SJCRH30 (cell line): ENCODE measurements at places on chromosomes 3 and 15. TPM values are rescaled to one million over a fixed set of nuclear protein-coding genes. Genes with fewer than 3 reads are reported as not detected.

The SCAP gene
- total RNA-seq = 47.5 and 48.4 TPM in 2 replicates

The CNTN6 gene
- 0.73 and 1.1 TPM in 2 replicates for total RNA-seq

The RPL39L gene
- total RNA-seq = 10.3 and 16.1 TPM in 2 replicates

The PDZRN3 gene
- 27.3 and 29.5 TPM in 2 replicates for total RNA-seq

The CHRM5 gene
- total RNA-seq = not detected in 2 replicates

The RTP3 gene
- total RNA-seq = not detected in 2 replicates

The SERPINI2 gene
- total RNA-seq = not detected in 2 replicates

DNA sequence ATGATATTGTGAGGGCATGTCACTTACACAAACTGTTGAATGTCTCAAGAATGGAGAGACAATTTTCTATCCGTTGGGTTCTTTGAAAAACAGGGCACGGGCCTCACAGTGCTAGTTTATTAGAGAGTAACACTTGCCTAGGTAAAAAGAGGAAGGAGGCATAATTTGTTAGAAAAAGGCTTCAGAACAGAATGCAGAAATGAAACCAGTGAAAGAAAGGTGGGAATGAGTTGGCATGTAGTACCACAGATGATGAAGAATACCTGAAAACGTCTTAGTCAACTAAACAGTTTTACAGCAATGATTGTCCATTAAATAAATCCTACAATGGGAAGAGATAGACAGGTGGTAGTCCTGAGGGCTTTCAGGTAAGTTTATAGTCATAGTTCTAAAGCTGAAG is 1399.7 kb upstream of the CADM2 start:
- DNase-seq = no peak

DNA sequence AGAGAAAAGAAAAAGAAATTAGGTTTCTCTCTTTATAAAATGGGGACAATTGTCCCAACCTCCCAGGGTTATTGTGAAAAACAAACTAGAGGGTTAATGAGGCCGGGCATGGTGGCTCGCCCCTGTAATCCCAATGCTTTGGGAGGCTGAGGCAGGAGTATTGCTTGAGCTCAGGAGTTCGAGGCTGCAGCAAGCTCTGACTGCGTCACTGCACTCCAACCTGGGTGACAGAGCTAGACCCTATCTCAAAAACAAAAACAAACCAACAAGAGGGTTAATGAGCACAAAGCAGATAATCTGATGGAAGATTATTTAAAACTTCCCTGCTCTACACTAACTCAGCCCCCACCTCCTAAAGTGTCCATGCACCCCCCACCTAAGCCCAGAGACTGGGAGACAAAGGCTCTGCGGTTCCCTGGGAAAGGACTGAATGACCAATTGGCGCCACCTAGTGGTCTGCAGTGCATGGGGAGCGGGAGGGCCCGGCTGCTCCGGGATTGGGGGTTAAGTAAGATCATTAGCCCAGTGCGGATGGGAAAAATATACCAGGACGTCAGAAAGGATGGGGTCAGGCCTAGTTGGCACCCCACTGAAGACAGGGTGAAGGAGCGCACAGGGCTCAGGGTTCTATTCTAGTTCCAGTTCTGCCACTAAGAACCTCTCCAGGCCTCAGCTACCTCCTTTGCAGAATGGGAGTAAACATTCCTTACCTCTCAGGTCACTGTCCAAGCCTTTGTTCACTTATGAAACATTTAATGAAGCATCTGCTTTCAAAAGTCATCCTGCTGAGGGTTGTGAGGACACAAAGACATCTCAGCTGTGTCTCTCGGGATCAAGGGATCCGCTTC is 15.6 kb downstream of the PIF1 start:
- peak; percentile 75 for DNase-seq

- no peak for DNase-seq
These were observed 3.5 kb downstream of the SMAD6 start for GRCh38 chr15:66705277-66706146.

DNA sequence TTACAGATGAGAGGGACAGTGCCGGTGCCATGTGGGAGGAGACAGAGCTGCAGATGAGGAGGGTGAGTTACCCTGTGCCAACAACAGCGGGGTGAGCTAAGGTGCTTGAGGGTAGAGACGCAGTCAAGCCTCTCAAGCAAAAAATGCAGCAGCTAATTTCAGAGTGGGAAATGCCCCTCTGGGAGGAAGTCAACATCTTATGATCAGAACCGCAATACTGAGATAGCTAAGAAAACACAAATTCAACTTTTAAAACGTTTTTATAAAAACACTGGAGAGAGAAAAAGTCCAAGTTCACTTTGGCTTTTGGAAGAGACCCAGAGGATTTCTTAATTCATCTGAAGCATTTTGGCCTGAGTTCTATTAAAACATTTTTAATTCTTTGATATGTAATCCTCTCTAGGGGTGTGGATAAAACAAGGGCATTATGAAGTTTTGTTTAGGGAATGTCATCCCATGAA is 319.2 kb downstream of the SLC9A9 start:
- no peak for DNase-seq

DNA sequence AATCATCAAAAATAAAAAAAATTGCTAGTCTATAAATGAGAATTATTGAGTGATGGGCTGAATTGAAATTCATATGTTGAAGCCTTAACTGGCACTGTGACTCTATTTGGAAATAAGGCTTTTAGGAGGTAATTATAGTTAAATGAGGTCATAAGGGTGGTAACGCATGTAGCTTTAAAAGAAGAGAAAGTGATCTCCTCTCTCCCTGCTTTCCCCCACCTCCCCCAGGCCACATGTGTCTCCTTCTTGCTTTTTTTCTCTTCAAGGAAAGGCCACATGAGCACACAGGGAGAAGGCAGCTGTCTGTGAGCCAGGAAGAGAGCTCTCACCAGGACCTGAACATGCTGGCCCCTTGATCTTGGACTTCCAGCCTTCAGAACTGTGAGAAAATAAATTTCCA is 48.2 kb upstream of the ARPP19 start:
- peak; percentile 5 for DNase-seq

- DNase-seq = peak; percentile 92
These were observed at the start of gene DENND6A for GRCh38 chr3:57692396-57693147. Gene DENND6A, minus strand, starts transcription at chr3:57693077. Its CDS starts 59 bp downstream, at chr3:57693018.

DNA sequence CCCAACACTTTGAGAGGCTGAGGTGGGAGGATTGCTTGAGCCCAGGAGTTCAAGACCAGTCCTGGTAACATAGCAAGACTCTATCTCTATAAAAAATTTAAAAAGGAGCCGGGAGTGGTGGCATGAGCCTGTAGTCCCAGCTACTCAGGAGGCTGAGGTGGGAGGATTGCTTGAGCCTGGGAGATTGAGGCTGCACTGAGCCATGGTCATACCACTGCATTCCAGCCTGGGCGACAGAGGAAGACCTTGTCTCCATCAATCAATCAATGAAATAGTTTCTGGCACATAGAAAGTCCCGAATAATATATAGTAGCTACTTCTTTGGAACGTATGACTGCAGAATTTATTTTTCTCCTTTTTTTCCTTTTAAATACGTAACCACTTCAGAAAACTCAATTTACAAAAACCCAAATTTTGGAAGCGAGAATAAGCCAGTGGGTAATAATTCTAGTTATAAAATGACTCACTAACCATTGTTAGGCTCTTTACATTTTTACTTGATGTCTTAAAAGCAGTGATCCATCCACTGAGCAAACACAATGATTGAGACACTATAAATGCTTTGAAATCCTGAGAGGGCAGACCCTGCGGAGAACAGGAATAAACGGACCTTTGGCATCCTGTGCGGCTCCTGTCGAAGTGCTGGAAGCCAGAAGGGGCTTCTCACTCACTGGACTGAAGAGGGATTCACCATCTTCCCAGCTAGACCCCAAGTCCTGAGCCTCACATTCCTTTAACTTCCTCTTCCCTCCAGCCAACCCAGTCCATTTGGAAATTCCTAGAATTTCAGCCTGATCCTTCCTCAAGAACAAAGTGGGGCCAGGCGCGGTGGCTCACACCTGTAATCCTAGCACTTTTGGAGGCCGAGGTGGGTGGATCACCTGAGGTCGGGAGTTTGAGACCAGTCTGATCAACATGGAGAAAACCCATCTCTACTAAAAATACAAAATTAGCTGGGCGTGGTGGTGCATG is 68.4 kb upstream of the MFGE8 start:
- DNase-seq = no peak

DNA sequence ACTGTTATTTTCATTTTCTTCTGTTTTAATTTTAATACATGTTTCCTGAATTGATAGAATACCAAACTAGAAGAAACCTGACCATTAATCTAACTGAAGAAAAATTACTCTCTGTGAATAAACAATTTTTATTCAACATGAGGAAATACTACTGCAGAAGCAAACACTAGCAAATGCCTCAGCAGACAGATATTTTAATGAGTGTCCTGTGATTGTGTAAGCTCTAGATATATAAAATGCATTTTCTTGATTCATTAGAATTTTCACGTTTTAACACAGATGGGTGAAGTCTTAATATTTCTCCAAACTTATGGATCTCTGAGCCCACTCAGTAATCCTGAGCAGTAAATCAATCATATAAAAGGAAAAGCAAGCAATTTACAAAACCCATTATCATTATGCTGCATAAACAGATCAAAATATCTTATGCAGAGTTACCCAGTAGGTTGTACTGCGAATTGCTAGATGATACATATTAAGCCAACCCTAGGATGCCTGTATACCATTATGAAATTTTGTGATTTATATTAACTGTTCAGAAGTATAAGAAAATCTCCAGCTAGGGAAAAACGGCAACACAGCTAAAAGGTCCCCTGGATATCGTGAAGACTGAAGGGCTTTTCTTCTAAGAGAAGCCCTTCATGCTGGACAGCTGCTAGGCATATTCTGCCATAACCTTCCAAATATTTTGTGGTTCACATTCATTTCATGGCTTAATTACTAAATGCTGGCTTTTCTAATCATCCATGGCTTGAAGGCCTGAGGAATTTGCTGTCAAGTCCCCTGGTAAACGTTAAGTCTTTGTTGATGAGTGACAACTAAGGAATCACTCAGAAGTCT is 157.7 kb upstream of the TGFBR2 start:
- DNase-seq = peak; percentile 70

DNA sequence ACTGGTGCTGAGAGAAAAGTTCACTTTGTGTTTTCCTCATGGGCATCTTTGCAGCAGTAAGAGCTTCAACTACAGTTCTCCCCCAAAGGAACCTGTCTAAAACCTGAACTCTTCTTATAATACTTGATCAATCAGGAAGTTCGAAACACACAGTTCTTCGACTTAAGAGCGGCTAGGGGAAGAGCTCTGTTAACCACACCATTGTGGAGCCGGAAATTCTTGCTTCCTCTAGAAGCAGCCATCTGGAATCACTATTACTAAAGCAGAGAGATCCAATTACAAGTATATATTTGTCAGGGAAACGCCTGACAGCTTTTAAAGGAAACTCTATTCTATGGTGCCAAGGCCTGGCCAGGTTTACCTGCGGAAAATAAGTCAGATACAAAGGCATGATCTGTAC is 337.3 kb upstream of the CBLB start:
- peak; percentile 11 for DNase-seq

DNA sequence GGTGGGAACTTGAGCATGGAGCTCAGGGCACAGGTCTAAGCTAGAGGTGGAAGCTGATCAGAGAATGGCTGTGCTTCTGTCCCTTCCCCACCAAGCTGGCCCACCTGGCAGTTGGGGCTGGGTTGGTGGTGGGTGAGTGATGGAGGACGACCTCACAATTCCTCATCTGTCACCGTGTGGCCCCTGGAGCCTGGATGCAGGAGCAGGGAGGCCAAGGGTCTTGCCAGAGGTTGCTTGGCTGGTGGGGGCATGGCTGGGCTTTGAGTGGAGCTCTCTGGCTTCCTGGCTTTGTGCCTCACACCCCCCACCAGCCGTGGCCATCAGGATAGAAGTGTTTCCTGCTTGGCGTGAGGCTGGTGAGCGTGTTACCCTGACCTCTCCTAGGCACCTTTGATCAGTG is 36.0 kb downstream of the FBLN2 start:
- no peak for DNase-seq

DNA sequence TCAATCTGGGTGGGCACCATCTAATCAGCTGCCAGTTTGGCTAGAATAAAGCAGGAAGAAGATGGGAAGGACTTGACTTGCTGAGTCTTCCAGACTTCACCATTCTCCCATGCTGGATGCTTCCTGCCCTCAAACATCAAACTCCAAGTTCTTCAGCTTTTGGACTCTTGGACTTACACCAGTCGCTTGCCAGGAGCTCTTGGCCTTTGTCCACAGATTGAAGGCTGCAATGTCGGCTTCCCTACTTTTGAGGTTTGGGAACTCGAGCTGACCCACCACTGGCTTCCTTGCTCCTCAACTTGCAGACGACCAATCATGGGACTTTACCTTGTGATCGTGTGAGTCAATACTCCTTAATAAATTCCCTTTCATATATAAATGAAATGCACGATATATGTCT is 8.6 kb upstream of the LIPC start:
- no peak for DNase-seq

DNA sequence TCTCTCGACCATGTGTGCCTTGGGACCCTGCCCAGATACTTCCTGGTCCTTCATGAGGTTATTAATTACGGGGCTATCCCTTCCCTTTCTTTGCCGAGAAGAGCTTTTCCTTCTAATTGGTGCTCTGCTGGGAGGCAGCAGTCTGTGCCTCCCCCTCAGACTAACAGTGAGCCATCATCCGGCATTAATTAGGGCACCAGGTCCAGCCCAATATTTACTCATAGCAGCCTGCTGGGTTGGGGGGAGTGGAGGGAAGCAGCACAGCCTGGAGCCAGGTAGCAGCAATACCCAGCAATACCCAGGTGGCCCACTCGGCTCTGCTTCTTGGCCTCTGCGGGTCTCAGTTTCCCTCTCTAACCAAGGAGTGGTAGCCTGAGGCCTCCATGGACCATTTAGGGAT is 20.1 kb downstream of the CACNA2D2 start:
- DNase-seq = no peak

GRCh38 chr3:188051801-188052168 is 102.2 kb upstream of the LPP start:
- no peak for DNase-seq

DNA sequence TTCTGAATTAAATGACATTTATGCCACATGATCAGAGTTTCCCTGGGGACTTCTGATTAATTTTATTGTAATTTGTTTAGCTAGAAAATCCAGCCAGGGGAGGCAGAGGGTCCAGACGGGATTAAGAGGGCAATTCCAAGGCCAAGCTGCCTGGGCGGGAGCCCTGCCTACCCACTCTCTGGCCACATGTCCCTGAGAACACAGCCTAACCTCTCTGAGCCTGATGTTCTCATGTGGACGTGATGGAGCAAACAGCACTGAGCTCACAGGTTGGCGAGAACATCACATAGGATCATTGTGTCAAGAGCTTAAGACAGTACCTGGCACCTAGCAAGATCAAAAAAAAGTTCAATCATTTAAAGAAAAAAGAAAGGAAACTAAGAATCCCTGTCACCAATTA is 1.0 kb downstream of the LRRC2 start:
- no peak for DNase-seq

GRCh38 chr3:195877767-195878423 is 30.5 kb downstream of the TNK2 start:
- no peak for DNase-seq

GRCh38 chr3:161915418-161915750 is 418.8 kb downstream of the OTOL1 start:
- no peak for DNase-seq
